Immature natural killer cell (primary cell): ENCODE measurements at places on chromosomes 2 and 18.

GRCh38 chr2:70069049-70069448 is 18.2 kb upstream of the PCBP1 start:
- peaks cover 39% of the 10 kb centered on the region for H3K4me1 ChIP-seq
- H3K27ac ChIP-seq: peak overlapping the region; percentile 93
- peak; percentile 83 for DNase-seq
- peaks cover 22% of the 10 kb centered on the region for H3K36me3 ChIP-seq
- no peaks in the 10 kb centered on the region for H3K27me3 ChIP-seq

GRCh38 chr2:232505856-232506255 is 14.3 kb upstream of the PRSS56 start:
- no peak for DNase-seq
- peaks cover 10% of the 10 kb centered on the region for H3K27me3 ChIP-seq
- H3K27ac ChIP-seq: no peak overlapping the region
- no peaks in the 10 kb centered on the region for H3K4me1 ChIP-seq

DNA sequence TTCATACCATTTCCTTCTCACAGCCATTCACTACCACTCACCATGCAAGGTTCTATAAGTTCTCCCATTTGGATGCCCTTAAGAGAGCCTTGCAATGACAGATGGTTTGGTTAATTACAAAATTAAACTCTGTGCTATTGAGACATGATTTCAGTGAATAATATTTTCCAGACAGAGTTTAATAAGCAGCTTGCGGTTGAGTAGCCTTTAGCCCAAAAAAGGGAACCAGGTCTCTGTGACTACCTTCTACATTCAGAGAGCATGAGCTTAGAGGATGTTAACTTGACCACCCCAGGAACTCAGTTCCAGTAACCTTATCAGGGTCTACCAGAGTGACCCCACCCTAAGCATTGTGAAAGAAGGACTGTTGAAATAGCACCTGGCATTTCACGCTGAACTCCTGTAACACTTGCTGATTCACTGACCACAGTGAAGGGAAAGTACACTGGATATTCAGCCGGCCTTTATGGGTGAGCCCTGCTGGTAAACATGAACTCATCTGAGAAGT is 1173.1 kb upstream of the ZEB2 start:
- DNase-seq: no peak
- no peak overlapping the region for H3K4me3 ChIP-seq
- no peaks in the 10 kb centered on the region for H3K36me3 ChIP-seq
- no peak overlapping the region for H3K27ac ChIP-seq
- no peaks in the 10 kb centered on the region for H3K4me1 ChIP-seq

DNA sequence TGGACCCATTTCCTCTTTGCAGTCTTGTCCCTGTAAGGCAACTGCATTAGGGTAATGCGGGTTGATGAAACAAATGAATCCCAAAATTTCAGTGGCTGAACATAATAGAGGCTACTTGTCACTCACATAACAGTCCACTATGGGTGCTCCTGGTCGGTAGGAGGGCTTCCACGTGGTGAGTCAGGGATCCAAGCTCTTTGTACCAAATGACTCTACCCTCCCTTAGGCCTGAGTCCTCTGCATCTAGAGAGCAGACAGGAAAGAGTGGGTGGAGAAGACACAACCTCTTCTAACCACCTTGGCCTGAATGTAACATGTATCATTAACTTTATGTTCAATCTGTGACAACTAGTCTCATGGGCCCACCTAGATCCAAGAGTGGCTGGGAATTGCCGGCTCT is 86.2 kb upstream of the HAAO start:
- no peaks in the 10 kb centered on the region for H3K27me3 ChIP-seq
- H3K27ac ChIP-seq: no peak overlapping the region
- H3K4me1 ChIP-seq: no peaks in the 10 kb centered on the region

DNA sequence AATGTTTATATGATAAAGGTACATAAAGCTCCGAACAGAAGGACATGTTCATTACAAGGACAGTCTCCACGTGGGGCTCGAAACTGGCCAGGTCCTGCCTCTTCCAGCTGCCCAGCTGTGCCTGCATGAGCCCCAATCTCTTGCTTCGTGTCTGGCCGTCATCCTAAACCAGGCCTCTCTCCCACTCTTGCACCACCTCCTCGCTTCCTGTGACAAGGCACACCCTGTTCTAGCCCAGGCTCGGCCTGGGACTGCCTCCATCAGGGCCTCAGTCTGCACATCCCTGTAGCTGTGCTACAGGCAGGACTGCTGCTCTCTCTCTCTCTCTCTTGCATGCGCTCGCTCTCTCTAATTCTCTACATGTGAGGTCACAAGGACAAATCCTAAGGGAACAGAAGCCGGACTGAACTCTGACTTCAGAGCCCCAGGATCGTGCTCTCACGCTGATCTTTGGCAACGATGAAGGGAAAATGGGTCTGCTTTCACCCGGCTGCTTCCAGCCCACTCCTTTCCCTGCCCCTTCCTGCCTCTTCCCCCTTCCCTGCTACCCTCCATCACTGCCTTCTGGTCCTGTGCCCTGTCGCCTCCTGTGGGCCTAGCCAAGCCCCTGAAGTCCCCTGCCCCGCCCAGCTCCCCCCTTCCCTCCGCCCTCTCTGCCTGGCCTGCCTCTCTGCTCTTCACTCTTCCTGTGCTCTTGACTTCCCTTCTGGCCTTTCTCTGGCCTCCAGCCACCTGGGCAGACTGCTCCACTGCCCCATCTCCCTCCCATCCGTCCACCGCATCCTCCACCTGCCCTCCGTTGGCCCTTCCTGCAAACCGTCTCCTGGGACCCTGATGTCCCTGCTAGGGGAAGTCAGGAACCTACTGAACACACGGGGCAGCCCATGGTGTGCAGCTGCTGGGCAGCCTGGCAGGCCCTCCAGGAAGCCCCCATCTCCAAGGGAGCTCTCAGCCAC is 7.8 kb upstream of the GPR55 start:
- H3K4me1 ChIP-seq: peaks cover 44% of the 10 kb centered on the region
- H3K4me3 ChIP-seq: peak overlapping the region; percentile 40
- no peak for DNase-seq
- peak overlapping the region; percentile 4 for H3K27ac ChIP-seq
- H3K36me3 ChIP-seq: peaks cover 8% of the 10 kb centered on the region

DNA sequence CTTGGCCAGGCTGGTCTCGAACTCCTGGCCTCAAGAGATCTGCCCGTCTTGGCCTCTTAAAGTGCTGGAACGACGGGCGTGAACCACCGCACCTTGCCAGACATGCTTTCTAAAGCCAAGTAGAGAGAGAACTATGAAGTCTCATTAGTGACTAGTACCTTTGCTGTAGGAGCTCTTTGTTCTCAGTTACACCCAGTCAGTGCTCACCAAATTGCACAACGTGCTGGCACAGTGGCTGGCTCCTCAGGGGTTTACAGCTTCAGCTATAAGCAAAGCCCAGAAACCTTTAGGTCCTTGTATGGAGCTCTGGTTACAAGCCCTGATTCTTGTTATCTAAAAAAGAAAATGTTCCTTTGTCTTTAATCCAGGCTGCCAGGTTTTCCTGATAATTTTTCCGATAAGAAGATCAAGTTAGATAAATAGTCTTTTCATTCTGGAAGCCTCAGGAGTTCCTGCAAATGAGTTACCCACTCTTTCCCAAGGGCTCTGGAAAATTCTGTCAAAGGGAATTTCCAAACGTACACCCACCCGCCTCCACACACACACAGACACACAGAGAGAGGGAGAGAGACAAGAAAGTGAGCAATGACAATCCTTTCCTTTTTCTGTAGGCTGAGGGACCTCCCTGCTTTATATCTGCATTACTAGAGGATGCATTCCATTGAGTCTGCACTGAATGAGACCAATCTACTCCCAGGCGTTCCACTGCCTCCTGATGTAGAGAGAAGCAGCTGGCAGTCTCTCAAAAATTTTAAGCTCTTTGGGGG is 100.2 kb upstream of the CSRNP3 start:
- H3K4me3 ChIP-seq: no peak overlapping the region
- peaks cover 3% of the 10 kb centered on the region for H3K27me3 ChIP-seq
- no peaks in the 10 kb centered on the region for H3K4me1 ChIP-seq
- no peak overlapping the region for H3K27ac ChIP-seq
- no peaks in the 10 kb centered on the region for H3K36me3 ChIP-seq

DNA sequence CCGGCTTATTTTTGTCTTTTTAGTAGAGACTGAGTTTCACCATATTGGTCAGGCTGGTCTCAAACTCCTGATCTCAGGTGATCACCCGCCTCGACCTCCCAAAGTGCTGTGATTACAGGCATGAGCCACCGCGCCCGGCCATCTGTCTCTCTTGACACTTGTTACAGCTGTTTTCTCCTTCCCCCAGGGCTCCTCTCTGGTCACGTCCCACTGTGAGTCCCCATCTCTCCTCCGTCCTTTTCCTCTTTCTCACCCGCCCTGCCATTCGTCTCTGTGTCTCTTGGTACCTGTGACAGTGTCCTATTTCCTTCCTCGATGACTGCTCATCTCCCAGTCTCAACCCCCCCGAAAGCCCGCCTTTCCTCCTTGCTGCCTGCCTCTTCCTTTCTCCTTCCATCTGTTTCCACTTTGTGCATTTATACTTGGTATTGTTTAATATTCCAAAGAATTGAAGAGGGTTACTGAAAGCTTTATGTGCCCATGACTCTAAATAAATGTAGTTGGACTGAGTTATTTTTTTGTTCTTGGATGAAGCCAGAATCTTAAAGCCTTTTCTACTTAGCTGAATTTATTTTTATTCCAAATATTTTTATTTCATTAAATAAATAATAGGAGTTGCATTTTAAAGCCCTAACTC is 241.5 kb downstream of the SH3RF3 start:
- no peak overlapping the region for H3K4me3 ChIP-seq
- H3K27me3 ChIP-seq: peaks cover 4% of the 10 kb centered on the region
- DNase-seq: no peak
- no peak overlapping the region for H3K27ac ChIP-seq
- no peaks in the 10 kb centered on the region for H3K4me1 ChIP-seq
- no peaks in the 10 kb centered on the region for H3K36me3 ChIP-seq

- H3K4me1 ChIP-seq: no peaks in the 10 kb centered on the region
- no peak overlapping the region for H3K4me3 ChIP-seq
- no peak for DNase-seq
Observed at GRCh38 chr2:134441153-134441863, 187.4 kb downstream of the MGAT5 start.

DNA sequence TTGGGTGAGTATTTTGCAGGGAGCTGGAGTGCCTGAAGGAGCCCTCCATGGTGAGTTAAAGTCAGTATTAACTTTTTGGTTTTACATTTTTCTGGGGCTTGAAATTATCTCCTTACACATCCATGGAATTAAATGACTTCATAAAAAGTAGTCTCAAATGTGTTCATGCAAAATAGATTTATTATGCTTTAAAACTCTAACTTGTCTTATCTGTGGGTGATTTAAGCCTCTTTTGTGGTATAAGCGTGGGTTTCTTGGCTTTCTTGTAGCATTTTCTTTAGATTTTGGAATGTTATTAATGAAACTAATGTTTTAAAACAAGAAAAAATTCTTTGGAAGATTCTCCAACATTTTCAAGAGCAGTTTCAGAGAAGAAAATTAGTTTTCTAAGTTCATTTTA is 27.8 kb downstream of the NABP1 start:
- no peak for DNase-seq
- no peak overlapping the region for H3K4me3 ChIP-seq
- no peaks in the 10 kb centered on the region for H3K4me1 ChIP-seq
- H3K27me3 ChIP-seq: peaks cover 2% of the 10 kb centered on the region

- H3K4me1 ChIP-seq: no peaks in the 10 kb centered on the region
- H3K27me3 ChIP-seq: no peaks in the 10 kb centered on the region
- H3K36me3 ChIP-seq: no peaks in the 10 kb centered on the region
Observed at GRCh38 chr18:45104049-45104395, 423.3 kb downstream of the SETBP1 start.

- no peak overlapping the region for H3K4me3 ChIP-seq
- H3K4me1 ChIP-seq: peaks cover 34% of the 10 kb centered on the region
- no peaks in the 10 kb centered on the region for H3K27me3 ChIP-seq
- DNase-seq: no peak
- no peak overlapping the region for H3K27ac ChIP-seq
- H3K36me3 ChIP-seq: no peaks in the 10 kb centered on the region
Observed at GRCh38 chr18:755506-755905, 43.1 kb upstream of the ENOSF1 start.

DNA sequence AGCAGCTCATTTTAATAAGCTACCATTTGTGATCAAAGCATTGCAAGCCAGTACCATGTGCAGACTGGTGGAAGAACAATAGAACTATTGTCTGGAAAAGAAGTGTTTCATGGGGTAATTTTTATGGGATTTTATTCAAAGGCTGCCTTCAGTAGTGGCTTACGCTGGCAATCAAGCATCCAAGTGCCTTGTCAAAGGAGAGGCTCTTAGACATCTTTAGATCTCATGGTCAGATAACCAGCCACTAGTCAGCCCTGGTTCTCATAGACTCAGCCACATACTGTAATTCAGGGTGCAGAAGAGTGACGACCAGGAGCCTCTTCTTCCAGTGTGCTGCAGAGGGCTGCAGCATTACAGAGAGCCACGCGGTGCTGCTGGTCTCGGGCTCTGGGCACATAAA is 98.5 kb upstream of the NOSTRIN start:
- H3K4me1 ChIP-seq: no peaks in the 10 kb centered on the region
- no peak overlapping the region for H3K27ac ChIP-seq
- peaks cover 2% of the 10 kb centered on the region for H3K27me3 ChIP-seq
- no peak for DNase-seq
- H3K36me3 ChIP-seq: peaks cover 2% of the 10 kb centered on the region
- H3K4me3 ChIP-seq: no peak overlapping the region

DNA sequence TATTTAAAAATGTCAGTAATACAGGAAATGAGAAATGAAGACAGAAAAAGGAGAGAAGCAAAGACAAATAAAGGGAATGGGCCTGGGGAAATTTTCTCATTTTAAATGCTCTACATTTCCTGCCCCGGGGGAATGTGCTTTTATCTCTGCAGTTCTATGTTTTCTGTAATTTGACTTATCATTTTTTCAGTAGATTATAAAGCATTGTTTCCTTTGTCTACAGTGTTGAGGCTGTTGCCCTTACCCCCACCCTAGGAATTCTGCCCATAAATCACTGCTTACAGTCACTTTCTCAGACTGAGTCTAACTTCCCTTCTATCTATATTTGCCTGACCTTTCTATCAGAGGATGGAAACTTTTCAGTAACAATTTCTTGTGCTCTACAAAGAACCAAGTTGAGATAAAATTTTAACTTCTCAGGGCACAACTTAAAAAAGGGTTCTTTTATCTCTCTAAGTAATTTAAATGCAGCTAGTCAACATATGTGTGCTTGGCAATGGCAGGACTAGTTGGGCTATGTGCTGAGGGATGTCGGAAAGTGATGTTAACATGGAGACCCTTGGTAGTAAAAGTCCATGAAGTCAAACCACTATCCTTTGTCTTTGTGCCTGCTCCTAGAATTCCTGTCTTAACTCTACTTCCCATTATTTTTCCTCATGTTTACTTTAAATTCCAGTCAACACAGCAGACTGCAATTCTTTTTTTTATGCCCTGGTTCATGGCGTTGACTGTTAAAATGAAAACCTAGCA is 146.5 kb upstream of the MMADHC start:
- H3K27ac ChIP-seq: no peak overlapping the region
- H3K4me1 ChIP-seq: no peaks in the 10 kb centered on the region
- DNase-seq: no peak
- no peaks in the 10 kb centered on the region for H3K36me3 ChIP-seq
- peaks cover 2% of the 10 kb centered on the region for H3K27me3 ChIP-seq
- no peak overlapping the region for H3K4me3 ChIP-seq

GRCh38 chr2:218875692-218876246 is 4.9 kb upstream of the WNT10A start:
- H3K36me3 ChIP-seq: no peaks in the 10 kb centered on the region
- no peak overlapping the region for H3K27ac ChIP-seq
- no peak overlapping the region for H3K4me3 ChIP-seq
- no peak for DNase-seq
- peaks cover 24% of the 10 kb centered on the region for H3K27me3 ChIP-seq
